ENCODE measurements at places on chromosomes 4 and X.

DNA sequence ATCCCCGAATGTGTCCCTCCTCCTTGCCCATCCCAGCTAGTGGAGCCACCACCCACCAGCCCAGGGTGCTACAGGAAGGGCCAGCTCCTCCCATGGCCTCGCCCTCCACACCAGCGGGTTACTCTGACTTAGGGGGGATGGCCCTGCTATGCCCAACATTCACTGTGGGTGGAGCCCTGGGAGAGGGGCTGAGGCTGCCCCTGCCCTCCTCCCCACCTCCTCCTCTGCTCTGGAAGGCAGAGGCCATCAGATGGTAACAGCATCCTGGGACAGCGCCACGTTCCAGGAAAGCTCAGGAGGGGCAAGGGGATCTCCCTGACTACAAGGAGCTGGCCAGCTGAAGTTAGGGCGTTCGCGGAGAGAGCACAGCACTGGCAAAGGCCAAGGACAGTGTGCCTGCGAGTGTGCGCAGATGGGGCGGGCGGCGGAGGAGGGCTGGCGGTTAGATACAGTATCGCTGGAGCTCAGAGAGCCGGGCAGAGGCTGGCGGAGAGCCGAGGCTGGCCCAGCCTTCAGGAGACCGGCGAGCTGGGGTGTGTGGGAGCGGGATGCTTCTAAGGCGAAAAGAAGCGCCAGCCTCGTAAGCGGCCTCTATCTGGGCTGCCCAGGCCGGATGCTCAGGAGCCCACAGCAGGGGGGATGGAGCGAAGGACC, 1.5 kb downstream of the JAKMIP1 start:
- H3K27ac ChIP-seq = no peak overlapping the region
- peak overlapping the region; percentile 79 for H3K4me3 ChIP-seq
- no peaks in the 10 kb centered on the region for H3K36me3 ChIP-seq

- no peaks in the 10 kb centered on the region for H3K36me3 ChIP-seq
- DNase-seq = no peak
- no peak overlapping the region for H3K27ac ChIP-seq
Observed at GRCh38 chr4:108484187-108484586, 136.2 kb upstream of the RPL34 start.

DNA sequence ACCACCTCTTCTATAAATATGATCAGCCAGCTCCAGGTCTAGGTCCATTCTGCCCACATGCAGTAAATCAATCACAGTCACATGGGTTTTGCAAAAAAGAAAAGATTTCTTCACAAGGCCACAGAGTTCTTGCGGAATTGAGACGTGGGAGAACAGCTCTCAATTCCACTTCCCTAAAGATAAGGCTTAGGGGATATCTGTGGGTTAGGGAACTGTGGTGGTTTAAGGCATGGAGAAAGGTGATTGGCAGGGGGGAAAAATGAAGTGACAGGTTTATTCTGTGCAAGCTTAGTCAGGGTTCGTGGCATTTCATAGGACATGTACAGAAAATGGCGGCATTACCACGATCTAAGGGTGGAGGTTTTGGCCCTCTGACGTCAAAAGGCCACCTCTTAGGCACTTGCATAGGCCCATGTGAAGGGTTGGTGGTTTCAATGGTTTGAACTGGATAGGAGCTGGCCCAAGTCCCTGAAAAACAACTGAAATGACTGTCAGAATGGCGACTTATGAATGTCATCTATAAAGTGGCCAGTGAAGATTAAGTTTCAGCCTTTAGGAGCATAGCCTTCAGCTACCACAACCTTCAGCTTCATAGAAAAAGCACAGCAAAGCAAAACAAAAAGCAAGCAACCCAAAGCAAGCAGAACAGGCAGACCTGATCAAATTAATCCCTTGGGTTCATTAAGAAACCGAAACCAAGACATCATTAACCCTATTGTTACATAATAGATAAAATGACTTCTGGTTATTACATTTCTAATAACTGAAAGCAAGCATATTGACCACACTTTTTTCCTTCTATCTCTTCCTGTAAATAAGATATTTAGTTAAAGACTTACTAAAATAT, 289.8 kb upstream of the SFRP2 start:
- no peaks in the 10 kb centered on the region for H3K4me1 ChIP-seq
- H3K4me3 ChIP-seq = no peak overlapping the region
- DNase-seq = no peak
- H3K36me3 ChIP-seq = no peaks in the 10 kb centered on the region

DNA sequence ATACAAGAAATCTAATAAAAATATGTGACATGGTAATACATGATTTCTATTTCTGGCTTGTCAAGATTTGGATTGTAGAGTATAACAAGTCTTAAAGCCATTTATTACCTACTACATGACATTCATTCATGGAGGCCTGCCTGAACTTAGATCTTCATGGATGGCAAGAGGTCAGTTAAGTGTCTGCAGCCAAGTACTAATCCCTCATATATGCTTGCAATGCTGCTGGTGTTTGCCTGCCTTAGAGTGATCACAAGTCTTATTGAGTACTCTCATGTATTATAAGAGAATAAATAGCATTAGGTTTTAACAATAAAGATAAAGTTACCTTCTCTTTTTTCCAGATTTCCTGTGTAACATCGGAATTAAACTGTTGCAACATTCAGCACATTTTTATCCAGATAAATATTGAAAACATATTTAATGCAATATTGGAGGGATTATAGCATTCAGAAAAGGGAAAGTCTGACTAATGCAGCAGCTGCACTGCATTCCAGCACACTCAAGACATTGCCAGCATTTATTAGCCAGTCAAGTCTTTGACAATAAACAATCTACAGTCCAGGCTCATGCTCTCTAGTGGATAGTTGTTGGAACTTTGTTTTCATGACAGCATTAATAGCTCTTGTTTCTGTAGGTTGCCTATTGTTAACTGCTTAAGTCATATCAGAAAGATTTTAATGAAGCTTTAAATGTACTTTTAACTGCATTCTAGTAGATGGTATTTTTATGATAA, 737.1 kb downstream of the FAT4 start:
- H3K4me3 ChIP-seq = no peak overlapping the region
- no peaks in the 10 kb centered on the region for H3K4me1 ChIP-seq
- H3K36me3 ChIP-seq = no peaks in the 10 kb centered on the region

GRCh38 chr4:156929386-156930105, 42.1 kb downstream of the PDGFC start:
- H3K27me3 ChIP-seq = no peaks in the 10 kb centered on the region
- H3K4me3 ChIP-seq = no peak overlapping the region
- no peaks in the 10 kb centered on the region for H3K36me3 ChIP-seq
- no peaks in the 10 kb centered on the region for H3K4me1 ChIP-seq
- DNase-seq = no peak
- H3K27ac ChIP-seq = no peak overlapping the region

DNA sequence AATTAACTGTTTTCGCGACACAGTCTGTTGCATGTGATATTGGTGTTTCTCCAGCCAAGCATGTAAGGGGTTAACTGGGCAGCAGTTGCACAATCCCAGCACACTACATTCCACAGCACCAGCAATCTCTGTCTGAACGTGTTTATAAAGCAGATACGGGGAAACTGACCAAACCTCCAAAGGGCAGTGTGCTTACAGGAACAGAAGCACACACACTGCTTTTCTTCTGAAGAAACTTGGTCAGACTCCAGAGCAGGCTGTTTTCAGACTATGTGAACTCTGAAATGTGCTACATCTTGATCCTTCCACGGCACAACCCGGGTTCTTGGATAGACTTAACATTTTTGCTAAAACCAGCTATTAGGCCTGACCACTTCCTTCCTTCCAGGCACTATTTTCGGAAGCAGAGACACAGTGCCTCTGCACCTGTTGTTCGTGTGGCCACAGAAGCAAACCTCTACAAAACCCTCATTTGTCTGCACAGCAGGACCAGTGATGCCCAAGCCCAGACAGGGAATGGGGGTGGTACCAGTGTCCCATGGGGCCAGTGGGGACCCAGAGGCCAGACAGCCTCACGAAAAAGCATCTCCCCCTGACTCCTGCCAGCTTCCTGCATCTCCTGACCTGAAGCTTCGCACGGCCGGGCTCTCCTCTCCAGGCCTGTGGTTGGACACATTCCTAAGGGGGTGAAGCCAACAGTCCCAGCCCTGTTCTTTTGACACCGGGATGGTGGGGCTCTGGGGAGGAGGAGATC, 90.1 kb downstream of the IRF2 start:
- H3K27me3 ChIP-seq = no peaks in the 10 kb centered on the region
- H3K27ac ChIP-seq = no peak overlapping the region
- H3K4me1 ChIP-seq = peaks cover 60% of the 10 kb centered on the region
- peak; percentile 26 for DNase-seq
- no peak overlapping the region for H3K4me3 ChIP-seq

DNA sequence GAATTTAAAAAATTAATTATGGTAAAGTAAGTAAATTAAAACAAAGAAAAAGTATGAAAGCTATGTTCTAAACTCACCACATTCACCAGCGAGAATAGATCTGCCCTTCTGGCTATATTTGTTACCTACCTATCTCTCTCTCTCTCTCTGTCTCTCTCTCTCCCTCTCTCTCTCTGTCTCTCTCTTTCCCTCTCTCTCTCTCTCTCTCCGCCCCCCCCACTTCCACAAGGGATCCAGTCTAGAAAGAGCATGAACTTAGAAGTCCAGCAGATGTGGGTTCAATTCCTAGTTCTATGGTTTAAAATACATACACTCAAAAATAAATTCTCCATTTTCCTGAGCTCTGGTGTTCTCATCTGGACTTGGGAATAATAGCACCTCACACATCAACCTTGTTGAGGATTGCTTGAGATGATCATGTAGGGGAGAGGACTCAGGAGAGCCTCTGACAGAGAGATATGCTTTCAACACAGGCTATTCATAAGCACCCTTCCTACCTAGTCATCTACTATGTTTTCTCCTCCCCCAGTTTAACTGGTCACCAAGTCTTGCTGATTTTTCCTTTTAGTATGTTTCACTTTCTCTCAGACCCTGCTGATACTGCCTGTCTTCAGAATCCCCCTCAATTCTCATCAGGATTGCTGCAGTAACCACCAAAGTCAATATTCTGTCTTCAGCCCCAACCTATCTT, 64.7 kb downstream of the SLC7A11 start:
- H3K27me3 ChIP-seq = no peaks in the 10 kb centered on the region
- no peaks in the 10 kb centered on the region for H3K4me1 ChIP-seq
- no peak overlapping the region for H3K27ac ChIP-seq
- peaks cover 23% of the 10 kb centered on the region for H3K36me3 ChIP-seq
- no peak overlapping the region for H3K4me3 ChIP-seq

DNA sequence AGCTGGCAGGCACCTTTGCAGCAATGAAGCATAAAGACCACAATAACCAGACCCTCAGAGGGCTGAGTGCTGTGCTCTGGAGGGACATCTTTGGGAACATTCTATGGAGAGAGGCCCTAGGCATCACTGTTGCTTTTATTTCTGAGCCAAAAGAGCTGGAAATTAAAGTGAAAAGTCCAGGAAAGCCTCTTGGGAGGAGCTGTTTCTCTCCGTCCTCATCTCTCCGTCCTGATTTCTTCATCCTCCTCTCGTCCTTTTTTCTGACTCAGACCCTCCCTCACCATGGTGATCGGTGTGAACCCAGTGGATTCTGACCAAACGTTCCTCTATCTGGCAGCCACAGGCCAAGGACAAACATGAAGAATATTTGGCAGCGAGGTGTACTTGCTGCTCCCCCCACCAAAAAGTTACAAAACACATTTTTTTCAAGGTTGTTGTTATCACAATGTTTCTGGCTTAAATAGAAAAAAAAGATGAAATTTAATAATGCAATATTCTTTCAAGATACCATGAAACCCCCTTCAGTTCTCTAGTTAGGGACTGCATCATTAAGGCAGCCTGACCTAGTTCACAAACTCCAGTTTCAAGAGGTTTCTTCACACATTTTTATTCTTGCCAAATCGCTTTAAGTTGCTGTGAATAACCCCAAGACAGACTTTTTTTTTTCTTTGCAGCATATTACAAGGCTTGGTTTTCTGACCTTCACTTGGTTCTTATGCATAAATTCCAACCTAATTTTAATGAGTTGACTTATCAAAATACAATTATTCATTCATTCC, 80.2 kb downstream of the SCD5 start:
- no peaks in the 10 kb centered on the region for H3K4me1 ChIP-seq
- H3K4me3 ChIP-seq = no peak overlapping the region

GRCh38 chrX:135345107-135345589, 35.9 kb downstream of the ETDC start:
- DNase-seq = no peak
- no peaks in the 10 kb centered on the region for H3K36me3 ChIP-seq
- no peak overlapping the region for H3K27ac ChIP-seq
- no peaks in the 10 kb centered on the region for H3K27me3 ChIP-seq
- H3K4me1 ChIP-seq = peaks cover 7% of the 10 kb centered on the region
- H3K4me3 ChIP-seq = peak overlapping the region; percentile 83

DNA sequence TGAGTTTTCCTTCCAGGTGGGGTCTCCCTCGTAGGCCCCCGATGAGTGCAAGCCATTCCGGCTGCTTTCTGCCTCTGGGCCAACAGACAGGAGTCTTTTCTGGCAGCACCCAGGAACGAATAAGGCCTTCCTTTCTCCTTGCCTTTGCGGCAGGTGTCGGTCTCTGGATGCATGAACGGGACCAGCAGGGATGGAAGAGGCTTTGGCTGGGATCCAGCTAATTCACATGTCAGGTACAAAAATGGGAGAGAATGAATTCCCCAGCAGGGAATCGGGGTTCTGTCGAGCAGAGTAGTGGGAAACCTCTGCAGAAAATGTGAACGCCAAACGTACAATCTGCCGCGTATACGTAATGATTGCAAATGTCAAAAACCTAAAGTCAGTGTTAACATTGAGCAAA, 146.1 kb upstream of the TBL1X start:
- H3K4me3 ChIP-seq = no peak overlapping the region
- DNase-seq = no peak
- no peaks in the 10 kb centered on the region for H3K27me3 ChIP-seq
- H3K4me1 ChIP-seq = no peaks in the 10 kb centered on the region
- no peak overlapping the region for H3K27ac ChIP-seq

DNA sequence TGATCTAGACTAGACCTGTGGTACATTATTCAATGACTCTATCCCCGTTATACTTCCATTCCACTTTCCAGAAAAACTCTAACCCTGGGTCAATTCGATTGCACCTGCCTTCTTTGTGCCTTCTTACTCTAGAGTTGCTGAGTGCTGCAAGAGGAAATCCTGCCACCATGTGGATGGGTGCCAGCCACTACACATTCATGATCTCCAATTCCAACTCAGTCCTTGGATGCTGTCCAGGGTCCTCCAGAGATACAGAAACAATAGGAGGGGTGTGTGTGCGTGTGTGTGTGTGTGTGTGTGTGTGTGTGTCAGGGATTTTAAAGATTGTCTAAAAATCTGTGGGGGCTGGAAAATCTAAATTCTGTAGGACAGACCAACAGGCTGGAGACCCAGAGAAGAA, 42.9 kb upstream of the INTS6L start:
- no peaks in the 10 kb centered on the region for H3K27me3 ChIP-seq
- H3K4me3 ChIP-seq = no peak overlapping the region
- no peaks in the 10 kb centered on the region for H3K36me3 ChIP-seq
